ENCODE measurements at places on chromosomes 7 and 10. TPM values are rescaled to one million over a fixed set of nuclear protein-coding genes. Genes with fewer than 3 reads are reported as not detected.

The PDE1C gene
- not detected for total RNA-seq

DNA sequence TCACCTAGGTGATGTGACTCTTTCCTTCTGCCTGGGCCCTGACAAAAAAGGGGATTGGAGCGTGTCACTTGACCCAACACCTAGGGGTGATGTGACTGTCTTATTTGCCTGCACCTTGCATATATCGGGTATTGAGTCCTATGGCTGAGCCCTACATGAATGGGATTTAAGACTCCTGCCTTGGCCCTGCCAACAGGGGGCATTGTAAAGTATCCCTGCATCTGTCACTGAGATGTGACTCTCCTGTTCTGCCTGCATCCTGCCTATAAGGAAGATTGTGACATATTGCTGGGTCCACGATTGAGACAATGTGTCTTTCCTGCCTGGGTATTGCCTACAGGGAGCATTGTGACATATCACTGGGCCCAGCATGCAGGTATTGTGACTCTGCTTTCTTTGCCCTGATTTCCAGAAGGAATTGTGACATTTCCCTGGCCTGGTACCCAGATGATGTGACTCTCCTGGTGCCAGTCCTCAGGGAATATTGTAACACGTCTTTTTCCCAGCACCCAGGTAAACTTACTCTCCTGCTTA, 14.2 kb upstream of the ZNF107 start:
- no peak for DNase-seq

GRCh38 chr10:75230600-75231038, 5.1 kb downstream of the COMTD1 start:
- peak; percentile 90 for DNase-seq

The GARIN1A gene
- 1.6 TPM for total RNA-seq
